ENCODE measurements at places on chromosomes 3 and 15. TPM values are rescaled to one million over a fixed set of nuclear protein-coding genes. Genes with fewer than 3 reads are reported as not detected.

The LMAN1L gene
- not detected for total RNA-seq

DNA sequence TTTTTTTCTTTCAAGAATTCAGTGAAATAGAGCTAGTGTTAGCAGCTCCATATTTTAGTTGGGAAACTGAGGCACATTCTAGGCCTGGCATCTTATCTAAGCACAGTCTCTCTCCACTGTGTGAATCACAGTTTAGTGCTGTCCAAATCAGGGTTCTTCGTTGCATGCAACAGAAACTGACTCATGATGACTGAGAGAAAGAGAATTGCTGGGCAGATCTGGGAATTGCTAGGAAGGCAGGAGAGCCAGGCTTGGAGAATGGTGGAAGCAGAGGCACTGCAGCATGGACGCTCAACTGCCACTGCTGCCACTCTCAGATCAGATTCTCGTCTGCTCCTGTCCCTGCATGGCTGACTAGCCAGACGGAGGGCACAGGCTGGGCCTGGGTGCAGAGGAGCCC lies 40.7 kb upstream of the CHST2 start:
- H3K27ac ChIP-seq, result no peak overlapping the region
- H3K4me1 ChIP-seq, result no peaks in the 10 kb centered on the region
- no peaks in the 10 kb centered on the region for H3K36me3 ChIP-seq
- no peak for DNase-seq
- no peak overlapping the region for H3K4me3 ChIP-seq

DNA sequence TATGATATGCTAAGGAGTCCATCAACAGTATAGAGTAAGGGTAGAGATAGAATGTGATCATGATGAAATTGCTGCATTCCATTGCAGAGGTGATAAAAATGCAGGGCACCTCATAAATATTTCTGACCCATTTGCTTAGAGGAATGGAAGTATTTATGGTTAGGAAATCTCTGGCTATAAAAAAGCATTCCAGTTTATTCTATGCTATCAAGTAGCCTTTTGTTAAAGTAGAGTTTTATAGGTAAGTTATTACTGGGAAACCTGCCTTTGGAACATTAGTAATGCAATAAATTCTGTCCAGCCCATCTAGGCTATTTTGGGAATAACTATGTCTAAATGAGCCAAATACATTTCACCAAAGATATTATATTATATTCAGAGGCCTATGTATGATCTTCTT lies 19.8 kb upstream of the STRIT1 start:
- no peak overlapping the region for H3K4me3 ChIP-seq
- peaks cover 4% of the 10 kb centered on the region for H3K4me1 ChIP-seq
- H3K27me3 ChIP-seq, result no peaks in the 10 kb centered on the region
- no peaks in the 10 kb centered on the region for H3K36me3 ChIP-seq

DNA sequence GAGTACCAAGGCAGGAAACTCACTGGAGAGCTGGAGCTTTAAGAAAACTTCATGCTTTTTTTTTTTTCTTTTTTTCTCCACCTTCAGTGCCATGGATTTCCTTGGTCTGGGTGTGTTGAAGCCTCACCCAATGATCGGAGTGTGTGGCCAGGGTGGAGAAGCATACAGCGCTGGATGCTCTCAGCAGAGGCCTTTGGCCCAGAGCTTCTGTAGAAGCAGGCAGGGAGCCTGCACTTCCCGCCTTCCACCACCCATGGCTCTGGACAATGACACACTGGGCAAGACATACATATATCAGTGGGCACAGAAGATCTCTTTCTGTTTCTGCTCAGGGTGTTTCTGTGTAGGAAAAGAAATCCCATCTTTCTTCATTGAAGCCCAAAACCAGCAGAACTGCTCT lies 55.8 kb upstream of the ACAD9 start:
- H3K4me1 ChIP-seq, result no peaks in the 10 kb centered on the region
- no peaks in the 10 kb centered on the region for H3K27me3 ChIP-seq
- H3K27ac ChIP-seq, result no peak overlapping the region
- DNase-seq, result no peak

GRCh38 chr3:13796701-13797460 lies 83.0 kb downstream of the WNT7A start:
- 0 out of 2 replicates have a peak, but pooled peaks cover 4% of the 10 kb centered on the region for H3K4me1 ChIP-seq
- no peak for DNase-seq
- H3K36me3 ChIP-seq, result no peaks in the 10 kb centered on the region
- no peak overlapping the region for H3K4me3 ChIP-seq

- peak; percentile 69 for DNase-seq
- no peaks in the 10 kb centered on the region for H3K36me3 ChIP-seq
- no peak overlapping the region for H3K27ac ChIP-seq
- H3K4me1 ChIP-seq, result no peaks in the 10 kb centered on the region
- H3K27me3 ChIP-seq, result no peaks in the 10 kb centered on the region
Observed at GRCh38 chr15:29089731-29090616, 179.6 kb downstream of the NSMCE3 start.

DNA sequence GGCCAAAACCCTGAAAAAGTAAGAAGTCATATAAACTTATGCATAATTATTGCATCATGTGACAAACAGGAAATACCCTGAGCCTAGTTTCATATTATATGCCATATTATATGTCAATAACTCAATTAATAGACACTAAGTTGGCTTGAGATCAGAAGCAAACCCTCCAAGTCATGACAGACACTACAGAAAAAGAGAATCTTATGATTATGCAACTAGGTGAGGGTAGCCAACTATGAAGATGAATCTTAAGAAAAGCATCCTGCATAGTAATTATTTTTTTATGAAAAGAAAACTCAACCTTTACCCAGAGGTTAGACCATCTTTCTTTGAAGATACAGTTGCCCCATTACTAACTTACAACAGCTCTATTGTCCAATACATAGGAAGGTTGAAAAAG lies 192.4 kb upstream of the VEPH1 start:
- H3K4me3 ChIP-seq, result no peak overlapping the region
- H3K27ac ChIP-seq, result no peak overlapping the region
- no peak for DNase-seq
- no peaks in the 10 kb centered on the region for H3K4me1 ChIP-seq
- no peaks in the 10 kb centered on the region for H3K27me3 ChIP-seq
- no peaks in the 10 kb centered on the region for H3K36me3 ChIP-seq

DNA sequence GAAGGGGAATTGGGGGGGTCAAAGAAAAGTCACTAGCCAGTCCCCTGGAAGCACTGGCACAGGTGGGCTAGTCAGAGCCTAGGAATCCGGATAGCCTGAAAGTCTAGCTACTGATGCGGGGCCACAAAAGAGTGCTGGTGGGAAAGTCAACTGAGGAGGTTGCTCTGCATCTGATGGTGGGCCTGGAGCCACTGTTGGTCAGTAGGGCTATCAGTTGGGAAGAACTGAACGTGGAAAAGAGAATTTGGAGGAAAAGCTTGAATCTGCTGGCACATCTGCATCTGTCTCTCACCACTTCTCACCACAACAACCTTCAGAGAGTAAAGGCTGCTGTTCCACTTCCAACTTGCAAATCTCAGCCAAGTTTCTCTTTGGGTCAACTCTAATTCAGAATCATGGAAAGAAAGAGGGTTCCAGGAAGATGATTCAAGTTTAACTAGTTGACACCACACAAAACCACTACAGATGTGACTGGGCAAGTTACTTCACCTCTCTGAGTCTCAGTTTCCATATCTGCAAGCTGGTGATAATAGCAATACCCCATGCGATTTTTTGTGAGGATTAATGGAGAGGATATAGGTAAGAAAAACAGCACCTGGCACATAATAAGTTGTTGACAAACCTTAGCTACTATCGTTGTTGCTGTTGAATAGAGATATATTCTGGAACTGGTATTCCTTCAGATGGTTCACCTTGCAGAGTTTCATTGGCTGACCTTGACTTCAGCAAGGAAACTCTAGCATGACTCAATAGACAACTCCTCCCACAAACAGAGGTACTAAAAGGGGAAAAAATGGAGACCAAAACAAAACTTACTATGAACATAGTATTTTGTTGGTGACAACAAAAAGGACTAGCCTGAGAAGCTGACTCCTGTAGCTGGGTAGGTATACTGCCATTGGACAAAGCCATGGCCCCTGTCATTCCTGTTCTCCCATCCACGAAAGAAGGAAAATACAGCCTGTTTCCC lies 280.2 kb upstream of the STT3B start:
- H3K4me1 ChIP-seq, result no peaks in the 10 kb centered on the region
- no peak for DNase-seq
- H3K27me3 ChIP-seq, result no peaks in the 10 kb centered on the region
- no peak overlapping the region for H3K4me3 ChIP-seq

DNA sequence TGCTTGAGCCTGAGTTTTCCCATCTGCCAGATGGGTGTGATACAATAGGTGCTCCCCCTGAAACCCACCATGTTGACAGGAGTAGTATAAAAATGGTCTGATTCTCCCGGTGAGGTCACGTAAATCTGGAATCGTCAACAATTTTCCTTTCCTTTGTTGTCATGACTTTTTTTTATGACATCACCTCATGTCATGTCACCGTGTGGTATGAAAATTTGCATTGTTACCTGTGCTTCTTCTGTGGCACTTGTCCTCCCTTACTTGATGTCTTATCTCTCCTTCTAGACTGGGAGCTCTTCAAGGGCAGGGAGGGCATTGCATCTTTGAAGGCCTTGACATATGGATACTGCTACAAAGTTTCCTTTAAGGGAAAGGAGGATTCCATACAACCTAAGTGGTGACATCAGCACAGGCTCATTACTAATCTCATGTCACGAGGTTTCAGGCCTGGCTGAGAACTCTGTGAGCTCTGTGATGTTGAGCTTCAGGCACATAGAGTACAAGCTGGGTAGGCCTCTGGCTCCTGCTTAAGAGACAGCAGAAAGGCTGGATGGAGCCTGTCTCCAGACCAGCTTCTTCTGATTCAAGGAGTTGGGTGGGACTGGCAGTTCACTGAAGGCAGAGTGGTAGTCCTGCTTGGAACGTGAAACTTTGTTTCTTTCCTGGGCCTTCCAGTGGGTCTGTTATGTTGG lies 66.3 kb downstream of the LPP start:
- no peaks in the 10 kb centered on the region for H3K36me3 ChIP-seq
- no peak overlapping the region for H3K27ac ChIP-seq
- no peak overlapping the region for H3K4me3 ChIP-seq
- peaks cover 12% of the 10 kb centered on the region for H3K4me1 ChIP-seq
- no peaks in the 10 kb centered on the region for H3K27me3 ChIP-seq

- no peak for DNase-seq
- H3K27ac ChIP-seq, result no peak overlapping the region
- no peaks in the 10 kb centered on the region for H3K36me3 ChIP-seq
- H3K27me3 ChIP-seq, result no peaks in the 10 kb centered on the region
- no peak overlapping the region for H3K4me3 ChIP-seq
Observed at GRCh38 chr3:51676102-51676640, 5.1 kb downstream of the TEX264 start.

- no peak for DNase-seq
- H3K4me3 ChIP-seq, result no peak overlapping the region
- H3K27me3 ChIP-seq, result no peaks in the 10 kb centered on the region
- H3K36me3 ChIP-seq, result 0 out of 2 replicates have a peak, but pooled peaks cover 3% of the 10 kb centered on the region
Observed at GRCh38 chr3:77242371-77242770, 202.5 kb downstream of the ROBO2 start.

The LRRC49 gene
- total RNA-seq, result 13.3 TPM

GRCh38 chr3:1583044-1583443 lies 490.2 kb downstream of the CNTN6 start:
- H3K4me1 ChIP-seq, result no peaks in the 10 kb centered on the region

DNA sequence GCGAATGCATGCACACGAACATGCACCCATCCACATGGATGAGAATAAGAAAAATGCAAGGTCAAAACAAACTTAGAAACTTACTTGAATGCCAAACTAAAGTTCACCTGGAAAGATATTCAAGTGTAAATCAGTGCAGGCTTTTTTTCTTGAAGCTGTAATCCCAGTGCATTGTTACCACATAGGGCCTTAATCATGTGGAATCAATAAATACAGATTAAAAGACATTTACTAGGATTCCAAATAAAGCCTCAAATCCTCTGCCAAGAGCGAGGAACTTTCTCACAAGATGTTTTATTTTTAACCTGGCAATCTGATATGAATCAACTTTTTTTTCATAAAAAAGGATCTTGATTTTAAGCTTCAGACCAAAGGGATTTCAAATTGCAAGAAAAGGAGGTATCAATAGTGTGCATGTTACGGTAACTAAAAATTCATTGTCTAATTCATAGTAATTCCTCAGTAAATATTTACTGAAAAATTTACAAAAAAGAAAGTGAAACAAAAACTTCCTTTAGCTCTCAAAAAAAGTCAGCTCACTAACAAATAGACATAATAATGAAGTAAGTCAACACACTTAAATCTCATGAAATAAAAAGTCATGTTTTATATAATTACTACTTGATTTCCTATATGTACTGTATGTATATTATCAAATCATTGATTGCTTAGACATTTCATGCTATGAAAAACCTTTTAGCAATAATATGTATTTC lies 978.6 kb downstream of the PLOD2 start:
- peaks cover 15% of the 10 kb centered on the region for H3K4me1 ChIP-seq
- DNase-seq, result no peak
- no peaks in the 10 kb centered on the region for H3K27me3 ChIP-seq
- H3K27ac ChIP-seq, result no peak overlapping the region
- H3K4me3 ChIP-seq, result no peak overlapping the region

GRCh38 chr15:92709110-92709790 lies 53.7 kb upstream of the FAM174B start:
- DNase-seq, result no peak
- H3K4me3 ChIP-seq, result no peak overlapping the region
- peaks cover 28% of the 10 kb centered on the region for H3K4me1 ChIP-seq
- no peak overlapping the region for H3K27ac ChIP-seq

The RAB6B gene
- 3.9 TPM for total RNA-seq

- H3K27me3 ChIP-seq, result no peaks in the 10 kb centered on the region
- no peaks in the 10 kb centered on the region for H3K36me3 ChIP-seq
- H3K27ac ChIP-seq, result no peak overlapping the region
Observed at GRCh38 chr3:29141197-29141917, 139.5 kb upstream of the RBMS3 start.

The GOLGA8A gene
- 6.1 TPM for total RNA-seq

DNA sequence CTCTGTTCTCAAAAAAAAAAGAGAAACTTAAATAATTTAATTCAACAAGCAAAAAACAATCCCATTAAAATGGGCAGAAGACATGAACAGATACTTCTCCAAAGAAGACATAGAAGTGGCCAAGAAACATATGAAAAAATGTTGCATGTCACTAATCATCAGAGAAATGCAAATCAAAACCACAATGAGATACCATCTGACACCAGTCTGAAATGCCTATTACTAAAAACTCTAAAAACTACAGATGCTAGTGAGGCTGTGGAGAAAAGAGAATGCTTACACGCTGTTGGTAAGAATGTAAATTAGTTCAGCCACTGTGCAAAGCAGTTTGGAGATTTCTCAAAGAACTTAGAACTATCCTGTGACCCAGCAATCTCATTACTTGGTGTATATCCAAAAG lies 382.9 kb downstream of the OTOL1 start:
- no peak overlapping the region for H3K27ac ChIP-seq
- H3K4me3 ChIP-seq, result no peak overlapping the region
- no peak for DNase-seq
- H3K4me1 ChIP-seq, result no peaks in the 10 kb centered on the region

The GAP43 gene
- total RNA-seq, result 22.7 TPM

The EFCAB12 gene
- 0.24 TPM for total RNA-seq

- no peaks in the 10 kb centered on the region for H3K27me3 ChIP-seq
- no peaks in the 10 kb centered on the region for H3K36me3 ChIP-seq
- no peak overlapping the region for H3K27ac ChIP-seq
- DNase-seq, result no peak
- no peak overlapping the region for H3K4me3 ChIP-seq
Observed at GRCh38 chr3:173762501-173762900, 365.0 kb downstream of the NLGN1 start.

GRCh38 chr15:70318594-70319465 lies 221.1 kb upstream of the TLE3 start:
- no peaks in the 10 kb centered on the region for H3K27me3 ChIP-seq
- no peak overlapping the region for H3K4me3 ChIP-seq
- H3K36me3 ChIP-seq, result no peaks in the 10 kb centered on the region

GRCh38 chr3:141498598-141499223 lies 11.9 kb downstream of the RASA2 start:
- H3K4me1 ChIP-seq, result no peaks in the 10 kb centered on the region
- H3K27ac ChIP-seq, result no peak overlapping the region
- H3K27me3 ChIP-seq, result no peaks in the 10 kb centered on the region

The GPR171 gene
- total RNA-seq, result not detected
